ENCODE measurements at places on chromosomes 4 and X.

DNA sequence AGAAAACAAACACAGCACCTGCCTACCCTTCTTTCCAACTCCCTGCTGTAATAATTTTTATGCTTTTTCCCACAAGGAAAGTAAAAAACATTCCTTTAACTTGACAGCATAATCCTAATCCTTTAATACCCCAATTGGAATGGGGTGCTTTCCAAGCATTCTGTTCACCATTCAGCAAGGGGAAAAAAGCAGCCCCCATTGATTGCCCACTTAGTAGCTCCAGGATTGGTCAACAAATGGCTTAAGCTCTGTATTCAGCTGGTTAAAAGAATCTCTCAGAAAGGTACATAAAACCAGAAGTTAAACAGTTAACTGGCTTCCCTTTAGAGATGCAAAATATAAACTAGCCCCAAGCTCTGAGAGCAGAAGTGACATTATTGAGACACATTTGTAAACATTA, 194.8 kb upstream of the ATOH1 start:
- DNase-seq, result no peak

DNA sequence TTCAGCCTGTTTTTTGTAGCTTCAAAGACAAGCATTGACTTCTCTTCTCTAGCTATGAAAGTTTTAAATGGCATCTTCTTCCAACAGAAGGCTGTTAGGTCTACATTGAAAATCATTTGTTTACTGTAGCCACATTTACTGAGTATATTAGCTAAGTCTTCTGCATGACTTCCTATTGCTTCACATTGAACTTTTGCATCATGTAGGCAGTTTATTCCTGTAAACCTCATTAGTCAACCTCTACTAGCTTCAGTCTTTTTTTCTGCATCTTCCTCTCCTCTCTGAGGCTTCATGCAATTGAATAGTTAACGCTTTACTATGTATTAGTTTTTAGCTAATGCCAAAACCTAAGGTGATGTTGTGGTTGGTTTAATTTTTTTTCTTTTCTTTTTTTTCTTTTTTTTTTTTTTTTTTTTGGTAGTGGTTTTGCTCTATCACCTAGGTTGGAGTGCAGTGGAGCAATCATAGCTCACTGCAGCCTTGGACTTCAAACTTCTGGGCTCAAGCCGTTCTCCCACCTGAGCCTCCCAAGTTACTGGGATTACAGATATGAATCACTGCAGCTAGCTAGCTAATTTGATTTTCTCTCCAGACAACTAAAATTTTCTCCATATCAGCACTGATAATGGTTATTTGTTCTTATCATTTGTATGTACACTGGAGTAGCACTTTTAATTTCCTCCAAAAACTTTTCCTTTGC, 3.4 kb downstream of the UGT2A3 start:
- no peak for DNase-seq

- DNase-seq, result no peak
Observed at GRCh38 chr4:162164906-162165510, 1.2 kb upstream of the FSTL5 start.

DNA sequence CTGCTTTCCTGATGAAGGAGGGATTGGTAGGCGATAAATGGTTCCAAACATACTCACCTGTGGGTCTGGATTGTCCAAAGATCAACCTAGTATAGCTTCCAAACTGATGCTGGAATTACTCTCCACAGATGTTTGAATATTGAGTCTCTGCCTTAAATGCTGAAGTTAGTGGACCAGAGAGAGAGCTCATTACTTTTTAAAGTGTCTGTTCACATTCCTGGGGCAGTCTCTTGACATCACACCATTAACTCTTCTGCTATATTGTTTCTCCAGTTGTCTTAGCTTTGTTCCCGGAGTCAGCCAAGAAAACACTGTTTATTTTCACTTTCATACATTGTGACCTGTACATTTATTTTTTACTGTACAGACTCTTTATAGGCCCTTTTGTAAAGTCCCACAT, 35.4 kb downstream of the ARHGEF38 start:
- no peak for DNase-seq

DNA sequence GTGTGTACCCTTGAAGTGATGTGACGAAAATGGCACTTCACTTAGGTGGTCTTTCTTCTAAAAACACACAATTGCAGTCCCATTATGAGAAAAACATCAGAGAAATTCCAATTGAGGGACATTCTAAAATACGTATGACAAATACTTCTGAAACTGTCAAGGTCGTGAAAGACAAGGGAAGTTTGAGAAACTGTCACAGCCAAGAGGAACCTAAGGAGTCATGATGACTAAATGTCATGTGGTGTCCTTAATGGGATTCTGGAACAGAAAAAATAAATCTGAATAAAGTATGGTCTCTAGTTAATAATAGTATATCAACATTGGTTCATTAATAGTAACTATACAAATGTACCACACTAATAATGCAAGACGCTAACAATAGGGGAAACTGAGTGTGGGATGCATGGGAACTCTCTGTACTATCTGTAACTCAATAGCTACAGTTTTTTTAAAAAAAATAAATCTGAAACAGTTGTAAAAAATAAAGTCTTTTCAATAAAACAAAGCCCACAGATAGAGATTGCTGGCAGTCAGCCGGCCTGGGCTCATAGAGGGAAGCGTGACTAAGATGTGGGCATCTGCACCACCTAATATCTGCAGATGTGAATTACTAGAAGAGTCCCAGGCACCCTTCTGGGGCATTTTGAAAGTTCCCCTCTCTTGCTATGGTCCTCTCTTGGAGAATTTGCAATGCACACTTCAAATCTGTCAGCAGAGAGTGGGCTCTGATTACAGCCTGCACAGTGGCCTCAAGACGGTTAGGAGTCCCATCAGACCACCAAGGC, 47.6 kb downstream of the MID1IP1 start:
- DNase-seq, result no peak

- peak; percentile 34 for DNase-seq
Observed at GRCh38 chrX:152861116-152861515, 30.3 kb downstream of the NSDHL start.

DNA sequence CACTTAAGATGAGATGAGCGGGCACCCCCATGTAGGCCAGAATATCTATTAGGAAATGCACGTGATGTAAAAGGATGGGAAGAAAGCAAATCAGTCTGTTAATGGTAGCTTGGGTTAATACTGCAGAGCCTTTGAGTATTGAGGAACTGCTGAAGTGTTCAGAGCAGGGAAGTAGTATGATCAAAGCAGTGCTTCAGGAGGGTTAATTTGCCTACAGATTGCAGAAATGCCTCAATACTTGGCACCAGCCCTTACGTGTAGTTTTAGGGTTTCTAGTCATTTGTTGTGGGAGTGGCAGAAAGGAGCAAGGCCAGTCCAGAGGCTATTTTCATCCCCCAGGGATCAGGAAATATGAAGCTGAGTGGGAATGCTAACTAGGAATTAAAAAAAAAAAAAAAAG, 19.7 kb downstream of the ZFX start:
- DNase-seq, result no peak

- DNase-seq, result peak; percentile 2
Observed at GRCh38 chrX:71652405-71652804, 14.9 kb upstream of the LOC101059915 start.

GRCh38 chr4:109977854-109978501, 65.3 kb downstream of the EGF start:
- DNase-seq, result no peak

- no peak for DNase-seq
Observed at GRCh38 chr4:90190525-90190924, 63.3 kb downstream of the CCSER1 start.

DNA sequence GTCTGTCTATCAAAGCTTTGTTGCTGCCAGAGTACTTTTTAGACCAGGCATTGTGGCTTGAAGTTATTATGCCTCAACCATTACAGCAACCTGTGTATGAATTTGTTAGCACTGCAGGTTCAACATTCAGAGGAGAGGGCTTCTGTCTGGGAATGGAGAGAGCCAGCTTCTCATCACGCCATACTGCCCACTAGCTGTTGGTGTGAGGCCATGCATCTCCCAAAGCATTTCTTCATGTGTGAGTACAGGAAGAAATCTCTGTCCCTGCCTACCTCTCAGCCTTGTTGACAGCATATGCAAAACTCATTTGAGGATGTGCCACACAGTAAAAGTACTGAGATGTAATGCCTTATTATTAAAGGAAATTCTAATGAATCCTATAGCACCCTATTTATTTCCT, 76.9 kb upstream of the PPARGC1A start:
- DNase-seq, result no peak

GRCh38 chr4:164012396-164013027, 518.0 kb downstream of the TMA16 start:
- DNase-seq, result no peak

DNA sequence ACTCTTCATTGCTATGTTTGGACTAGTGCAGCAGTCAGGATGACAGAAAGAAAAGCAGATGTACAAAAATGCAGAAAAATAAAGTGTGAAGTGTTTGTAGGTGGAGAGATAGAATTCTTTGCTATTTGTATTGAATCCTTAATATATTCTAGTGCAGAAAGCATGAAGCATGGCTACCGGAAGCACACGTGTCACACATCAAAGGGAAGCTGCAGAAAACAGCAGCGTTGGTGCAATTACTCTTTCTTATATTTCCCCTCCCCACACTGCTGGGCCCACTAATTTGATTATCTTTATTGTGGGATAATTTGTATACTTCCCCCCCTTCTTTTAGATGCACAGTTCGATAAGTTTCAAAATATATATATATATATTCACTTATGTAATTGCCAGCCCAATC, 35.9 kb upstream of the TAPT1 start:
- DNase-seq, result no peak

DNA sequence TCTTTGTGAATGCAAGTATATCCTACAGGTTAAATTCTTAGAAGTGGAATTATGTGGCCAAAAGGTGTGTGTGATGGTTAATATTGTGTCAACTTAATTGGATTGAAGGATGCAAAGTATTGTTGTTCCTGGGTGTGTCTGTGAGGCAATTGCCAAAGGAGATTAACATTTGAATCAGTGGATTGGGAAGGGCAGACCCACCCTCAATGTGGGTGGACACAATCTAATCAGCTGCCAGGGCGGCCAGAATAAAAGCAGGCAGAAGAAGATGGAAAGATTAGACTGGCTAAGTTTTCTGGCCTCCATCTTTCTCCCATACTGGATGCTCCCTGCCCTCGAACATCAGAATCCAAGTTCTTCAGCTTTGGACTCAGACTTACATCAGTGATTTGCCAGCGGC, 76.2 kb upstream of the GBA3 start:
- DNase-seq, result no peak

DNA sequence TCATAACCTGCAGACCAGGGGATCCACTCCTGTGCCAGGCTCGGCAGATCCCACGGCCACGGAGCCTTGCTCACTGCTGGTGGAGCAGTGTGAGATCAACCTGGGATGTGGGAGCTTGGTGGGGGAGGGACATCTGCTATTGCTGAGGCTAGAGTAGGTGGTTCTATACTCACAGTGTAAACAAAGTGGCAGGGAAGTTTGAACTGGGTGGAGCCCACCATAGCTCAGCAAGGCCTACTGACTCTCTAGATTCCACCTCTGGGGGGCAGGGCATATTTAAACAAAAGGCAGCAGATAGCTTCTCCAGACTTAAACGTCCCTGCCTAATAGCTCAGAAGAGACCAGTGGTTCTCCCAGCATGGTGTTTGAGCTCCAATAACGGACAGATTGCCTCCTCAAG, 54.7 kb upstream of the EPHA5 start:
- DNase-seq, result no peak

DNA sequence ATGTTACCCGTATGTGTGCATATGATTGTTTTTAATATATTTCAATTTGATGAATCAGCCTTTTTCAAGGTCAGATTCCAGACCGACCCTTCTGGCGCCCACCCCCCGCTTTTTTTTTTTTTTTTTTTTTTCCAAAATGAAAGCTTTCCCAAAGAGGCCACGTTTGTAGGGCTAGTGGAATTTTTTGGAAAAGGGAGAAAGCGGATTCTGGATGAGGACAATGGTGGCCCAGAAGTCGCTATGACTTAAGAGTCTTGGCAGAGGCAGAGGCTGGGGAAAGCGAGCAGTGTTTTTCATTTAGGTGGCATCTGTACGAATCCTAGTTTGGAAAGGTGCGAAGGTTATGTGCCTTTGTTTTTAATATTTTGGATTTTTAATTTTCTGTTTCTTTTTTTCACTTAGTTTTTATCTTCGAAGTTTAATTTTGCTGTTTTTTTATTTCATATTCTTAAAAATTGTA, 14.6 kb downstream of the NDUFB11 start:
- no peak for DNase-seq

DNA sequence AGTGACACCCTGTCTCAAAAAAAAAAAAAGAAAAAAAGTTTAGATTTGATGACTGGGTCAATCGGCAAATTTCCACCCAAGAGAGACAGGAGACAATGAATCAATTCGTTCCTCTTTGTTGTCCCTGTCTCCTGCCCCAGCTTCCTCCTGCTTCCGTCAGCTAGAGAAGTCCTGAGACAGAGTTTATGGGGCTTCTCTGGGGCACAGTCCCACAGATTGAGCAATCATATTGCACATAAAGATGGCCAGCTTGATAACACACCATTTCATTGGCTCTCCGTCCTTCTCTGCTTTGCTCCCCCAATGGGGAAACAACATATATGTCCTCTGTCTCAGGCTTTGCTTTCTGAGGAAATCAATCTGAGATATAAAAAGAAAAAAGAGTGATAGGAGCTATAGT, 78.4 kb upstream of the FUNDC1 start:
- DNase-seq, result peak; percentile 1

DNA sequence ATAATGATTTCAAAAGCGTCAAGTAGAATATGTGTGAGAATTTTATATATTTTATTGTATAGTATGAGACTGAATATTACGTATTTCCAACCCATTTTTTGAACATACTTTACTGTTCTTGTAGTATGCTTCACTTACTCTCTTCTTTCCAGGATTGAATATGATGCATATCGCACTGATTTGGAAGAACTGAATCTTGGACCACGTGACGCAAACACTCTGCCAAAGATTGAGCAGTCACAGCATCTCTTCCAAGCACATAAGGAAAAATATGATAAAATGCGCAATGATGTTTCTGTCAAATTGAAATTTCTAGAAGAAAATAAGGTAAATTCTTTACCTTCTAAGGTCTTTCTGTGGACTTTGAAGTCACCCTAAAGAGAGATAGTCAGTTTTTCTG, 48.1 kb upstream of the FHDC1 start:
- DNase-seq, result no peak

GRCh38 chrX:14095702-14096101, 66.0 kb upstream of the GEMIN8 start:
- DNase-seq, result no peak

DNA sequence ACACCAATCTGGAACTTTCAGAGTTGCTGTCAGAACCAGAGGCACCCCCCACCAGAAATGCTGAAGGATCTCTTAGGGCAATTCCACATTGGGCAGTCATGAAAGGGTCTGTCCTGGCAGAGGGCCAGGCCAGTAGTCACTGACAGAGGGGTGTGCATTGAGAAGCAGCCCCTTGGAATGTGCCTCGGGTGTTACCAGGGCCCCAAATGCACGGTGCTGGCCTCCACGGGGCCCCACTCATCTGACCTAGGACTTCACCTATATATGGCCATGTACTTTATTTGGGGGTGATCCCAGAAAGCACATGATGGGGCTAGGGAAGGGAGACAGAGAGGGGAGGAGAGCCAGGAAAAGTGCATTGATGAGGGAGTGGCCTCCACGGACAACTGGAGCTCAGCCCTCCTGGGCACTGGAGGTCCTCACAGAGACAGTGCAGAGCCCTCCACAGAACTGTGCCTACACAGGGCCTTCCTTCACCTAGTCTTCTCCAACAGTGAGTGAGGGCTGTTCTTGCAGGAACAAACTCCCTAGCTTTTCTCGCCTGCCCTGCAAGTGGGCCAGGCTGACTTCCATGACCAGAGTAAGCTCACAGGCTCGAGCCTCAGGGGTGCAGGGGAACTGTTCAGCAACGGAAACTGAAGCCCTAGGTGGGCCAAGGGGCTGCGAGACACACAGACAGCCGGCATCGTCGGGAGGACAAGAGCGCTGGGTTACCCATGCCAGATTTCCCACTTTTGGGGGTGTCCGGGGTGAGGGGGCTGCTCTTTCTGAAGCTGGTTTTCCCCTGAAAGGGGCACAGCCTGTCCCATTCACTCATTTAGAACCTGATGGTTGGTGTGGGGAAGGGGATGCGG, 136.2 kb downstream of the HMX1 start:
- no peak for DNase-seq

Measured in GF-D8 (cell line).